Cardiac septum (tissue), 1 donor: ENCODE measurements at places on chromosomes 2 and 18. TPM values are rescaled to one million over a fixed set of nuclear protein-coding genes. Genes with fewer than 3 reads are reported as not detected.

DNA sequence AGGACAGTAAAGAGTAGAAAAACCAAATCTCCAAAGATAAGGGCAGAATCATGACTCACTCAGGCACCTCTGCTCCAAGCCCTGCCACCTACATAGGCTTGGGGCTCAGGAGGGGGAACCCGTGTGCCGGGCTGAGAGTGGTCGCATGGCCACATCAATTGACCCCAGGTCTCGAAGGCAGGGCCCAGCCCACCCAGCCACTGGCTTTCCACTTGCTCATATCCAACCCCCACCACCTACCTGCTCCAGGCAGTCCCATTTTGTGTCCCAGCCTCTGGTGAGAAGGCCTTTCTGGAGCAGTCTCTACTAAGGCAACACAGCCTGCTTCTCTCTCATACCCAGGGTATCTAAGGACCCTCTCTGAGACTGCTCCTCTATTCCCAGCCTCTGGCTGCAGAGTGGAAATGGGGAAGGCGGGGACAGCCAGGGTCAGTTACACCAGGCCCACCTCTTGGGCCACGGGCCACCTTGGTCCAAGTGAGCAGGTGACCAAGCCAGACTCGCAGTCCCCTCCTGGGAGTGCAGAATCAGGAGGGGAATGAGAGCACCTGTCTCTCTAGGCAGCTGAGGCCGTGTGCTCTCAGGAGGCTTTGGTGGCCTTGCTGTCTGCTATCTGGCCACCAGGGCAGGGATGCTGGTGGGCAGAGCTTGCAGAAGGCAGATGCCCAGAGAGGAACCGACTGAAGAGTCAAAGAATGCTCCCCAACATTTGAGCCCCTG lies 20.8 kb downstream of the TFCP2L1 start:
- DNase-seq, result no peak

DNA sequence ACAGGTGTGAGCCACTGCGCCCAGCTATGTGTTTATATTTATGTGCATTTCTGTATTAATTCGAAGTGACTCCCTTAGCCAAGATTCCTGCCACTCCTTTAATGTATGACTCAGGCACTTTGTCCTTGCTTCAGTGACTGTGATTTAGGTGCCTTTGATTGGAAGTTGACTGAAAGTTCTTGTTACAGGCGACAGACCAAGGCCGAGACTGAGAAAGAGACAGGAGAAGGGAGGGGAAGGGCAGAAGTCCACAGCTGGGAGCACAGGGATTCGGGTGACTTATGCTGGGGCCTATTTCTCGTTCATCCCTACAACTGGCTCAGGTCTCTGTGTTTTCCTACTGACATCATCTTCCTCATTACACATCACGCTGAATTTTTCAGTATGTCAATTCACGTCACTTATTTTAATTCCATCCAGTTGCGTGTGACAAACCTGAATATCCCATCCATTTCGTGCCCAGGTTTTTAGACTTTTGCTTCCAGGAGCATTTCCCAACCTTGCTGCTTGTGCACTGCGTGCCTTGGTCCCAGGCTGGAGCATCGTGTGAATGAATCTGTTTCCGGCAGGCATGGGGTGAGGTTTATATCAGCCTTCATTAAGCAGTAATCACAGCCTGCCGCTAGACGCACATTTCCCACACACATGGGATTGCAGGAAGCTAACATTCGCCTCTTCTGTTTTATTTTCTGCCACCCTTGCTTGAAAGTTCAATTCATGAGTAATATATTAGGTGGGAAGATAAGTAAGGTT lies 42.4 kb downstream of the TMEM18 start:
- DNase-seq, result no peak

DNA sequence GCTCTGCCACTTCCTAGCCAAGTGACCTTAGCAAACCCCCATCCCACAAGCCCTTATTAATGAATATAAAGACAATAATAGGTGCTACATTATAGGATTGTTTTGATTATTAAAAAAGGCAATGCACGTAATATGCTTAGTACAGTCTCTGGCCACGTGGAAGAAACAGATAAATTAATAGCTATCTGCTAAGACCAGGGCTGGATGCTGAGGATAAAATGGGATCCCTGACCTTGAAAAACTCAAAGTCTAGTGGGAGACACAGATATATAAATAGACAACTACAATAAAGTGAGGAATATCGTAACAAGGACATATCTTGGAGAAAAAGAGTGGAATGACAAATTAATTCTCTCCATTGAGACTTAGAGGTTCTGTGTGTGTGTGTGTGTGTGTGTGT lies 29.9 kb upstream of the PARD3B start:
- no peak for DNase-seq

The FOXD4L1 gene
- total RNA-seq, result not detected

GRCh38 chr18:67726882-67727281 lies 210.4 kb upstream of the DSEL start:
- no peak for DNase-seq

GRCh38 chr2:227376656-227377396 lies 2.3 kb downstream of the TM4SF20 start:
- no peak for DNase-seq

- DNase-seq, result no peak
These were observed 297.7 kb upstream of the DOK6 start for GRCh38 chr18:69102959-69103358.

The MAPRE3 gene
- total RNA-seq, result 43.1 TPM

DNA sequence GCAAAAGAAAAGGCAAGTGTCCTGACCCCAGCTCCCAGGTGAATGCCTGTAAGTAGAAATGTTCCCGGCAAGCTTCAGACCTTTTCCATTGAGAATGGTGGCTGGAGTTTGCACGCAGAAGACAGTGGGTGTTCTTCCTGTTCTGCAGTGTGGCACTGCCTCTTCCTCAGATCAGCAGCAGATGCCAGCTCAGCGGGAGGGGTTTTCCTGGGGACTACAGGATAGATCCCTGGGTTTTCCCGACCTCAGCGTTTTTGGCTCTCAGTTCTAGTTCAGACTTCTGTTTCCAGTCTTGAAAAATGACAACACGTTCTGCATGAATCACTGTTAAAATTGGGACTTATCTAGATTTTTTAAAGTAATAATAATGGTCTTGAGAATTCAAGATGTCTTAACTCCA lies 39.2 kb downstream of the GRHL1 start:
- peak; percentile 67 for DNase-seq

The SCTR gene
- 0.59 TPM for total RNA-seq

DNA sequence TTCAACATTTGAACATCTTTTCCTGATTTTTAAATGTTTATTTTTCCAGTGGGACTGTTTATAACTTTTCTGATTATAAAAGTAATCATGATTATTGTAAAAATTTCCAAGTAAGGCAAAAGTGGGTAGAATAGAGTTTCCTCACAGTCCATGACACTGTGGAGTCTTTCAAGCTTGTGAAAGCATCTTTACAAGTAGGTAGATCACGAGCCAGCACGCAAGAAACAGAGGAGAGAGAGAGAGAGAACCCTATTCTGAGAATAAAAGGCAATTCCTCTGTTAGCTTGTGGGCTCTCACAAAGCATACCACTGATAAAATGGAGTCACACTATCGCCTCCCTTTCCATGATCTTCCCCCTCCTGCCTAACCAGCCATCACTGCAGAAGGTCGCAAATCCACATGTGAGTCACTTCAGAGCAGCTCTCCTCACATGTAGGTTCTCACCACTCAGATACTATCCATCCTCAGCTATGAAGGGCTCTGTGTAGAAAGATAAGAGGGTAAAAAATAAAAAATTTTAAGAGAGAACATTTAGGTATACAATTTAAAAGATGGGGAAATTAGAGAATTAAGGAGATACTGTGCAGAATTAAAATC lies 40.3 kb downstream of the AAK1 start:
- DNase-seq, result no peak

DNA sequence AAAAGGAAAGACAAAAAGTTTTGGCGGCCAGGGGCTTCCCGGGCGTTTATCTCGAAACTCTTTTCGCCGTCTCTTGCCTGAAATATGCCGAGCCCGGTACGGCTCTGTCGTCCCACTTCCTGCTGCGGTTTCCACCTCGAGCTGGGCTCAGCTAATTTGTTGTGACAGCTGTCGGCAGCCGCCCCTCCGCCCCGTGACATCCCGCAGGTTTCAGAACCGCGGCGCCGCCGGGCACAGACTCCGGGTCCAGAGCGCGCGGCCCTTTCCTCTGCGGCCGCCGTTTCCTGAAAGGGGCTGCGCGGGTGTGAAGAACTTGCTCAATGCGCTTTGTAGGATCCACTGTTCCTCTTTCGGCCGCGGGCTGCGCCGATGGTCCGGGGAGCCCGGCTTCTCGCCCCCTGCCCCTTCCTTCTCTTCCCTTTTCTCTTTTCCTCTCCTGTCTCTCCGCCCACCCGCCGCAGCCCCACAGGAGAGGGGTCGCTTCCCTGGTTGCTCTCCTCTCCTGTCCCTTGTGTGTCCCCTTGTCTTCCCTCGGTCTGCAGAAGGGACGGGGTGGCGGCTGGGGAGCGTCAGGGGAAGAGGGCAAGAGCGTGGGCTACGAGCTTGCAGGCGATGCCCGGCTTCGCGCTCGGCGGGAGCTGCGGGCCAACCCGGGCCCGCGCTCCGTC lies 648 bp downstream of the ARID5A start:
- peak; percentile 90 for DNase-seq

- DNase-seq, result no peak
These were observed 83.1 kb downstream of the CDC42EP3 start for GRCh38 chr2:37588316-37588777.

DNA sequence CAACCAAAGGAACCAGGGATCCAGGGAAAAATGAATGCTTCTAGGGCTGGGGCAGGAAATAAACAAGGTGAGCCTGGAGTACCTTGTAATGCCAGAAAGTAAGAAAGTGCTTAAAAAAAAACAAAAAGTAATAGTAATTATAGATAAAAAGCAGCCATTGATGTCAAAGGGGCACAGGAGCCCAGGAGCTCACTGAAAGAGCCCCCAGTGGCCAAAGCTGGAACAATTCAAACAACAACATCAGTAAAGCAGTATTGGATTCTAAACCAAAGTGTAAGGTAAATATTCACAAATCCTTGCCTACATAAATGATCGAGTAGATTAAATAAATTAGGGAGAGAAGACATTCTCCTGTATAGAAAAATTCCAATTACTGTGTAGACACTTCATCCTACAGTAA lies 114.3 kb upstream of the ARL4C start:
- DNase-seq, result no peak

The CCDC74B gene
- 0.81 TPM for total RNA-seq

DNA sequence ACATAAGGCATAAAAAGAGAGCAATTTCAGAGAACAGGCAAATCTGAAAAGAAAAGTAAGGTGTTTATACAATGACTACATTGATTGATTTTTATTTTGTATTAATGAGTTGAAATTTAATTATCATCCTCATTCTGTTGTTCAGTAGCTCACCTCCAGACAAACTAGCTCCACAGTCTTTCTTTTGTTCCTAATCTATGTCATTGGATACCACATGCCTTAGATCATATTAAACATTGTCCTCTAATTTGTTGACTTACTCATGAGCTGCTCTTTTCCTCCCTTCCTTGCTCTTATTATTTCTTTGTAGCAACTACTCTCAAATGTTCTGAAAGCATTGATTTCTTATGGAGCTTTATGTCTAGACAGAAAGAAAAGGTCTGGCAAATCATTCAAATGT lies 185.5 kb upstream of the ZSWIM2 start:
- DNase-seq, result no peak
